ENCODE measurements at places on chromosomes 12 and 14.

- DNase-seq = no peak
Observed at GRCh38 chr14:50828721-50829488, 2.1 kb downstream of the NIN start.

- DNase-seq = no peak
Observed at GRCh38 chr12:119012179-119012578, 30.8 kb downstream of the SRRM4 start.

DNA sequence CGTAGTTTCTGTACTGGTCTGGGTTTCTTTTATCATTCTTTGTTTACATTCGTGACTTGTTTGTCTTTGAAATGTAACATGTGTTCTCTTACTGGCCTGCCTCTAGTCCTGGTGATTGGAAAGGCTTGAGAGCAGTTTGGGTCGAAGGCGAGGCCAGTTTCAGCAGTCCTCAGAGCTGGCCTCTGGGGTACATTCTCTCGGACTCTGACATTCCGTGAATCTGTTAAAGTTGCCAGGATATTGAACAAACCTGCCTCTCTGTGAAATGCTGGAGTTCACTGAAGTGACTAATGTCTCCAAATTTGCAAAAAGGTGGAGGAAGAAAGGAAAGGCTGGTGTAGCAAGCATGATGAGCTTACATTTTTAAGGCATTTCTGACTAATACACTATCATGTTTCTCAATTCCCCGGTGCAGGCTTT, 1.5 kb downstream of the PLEKHA5 start:
- no peak for DNase-seq

DNA sequence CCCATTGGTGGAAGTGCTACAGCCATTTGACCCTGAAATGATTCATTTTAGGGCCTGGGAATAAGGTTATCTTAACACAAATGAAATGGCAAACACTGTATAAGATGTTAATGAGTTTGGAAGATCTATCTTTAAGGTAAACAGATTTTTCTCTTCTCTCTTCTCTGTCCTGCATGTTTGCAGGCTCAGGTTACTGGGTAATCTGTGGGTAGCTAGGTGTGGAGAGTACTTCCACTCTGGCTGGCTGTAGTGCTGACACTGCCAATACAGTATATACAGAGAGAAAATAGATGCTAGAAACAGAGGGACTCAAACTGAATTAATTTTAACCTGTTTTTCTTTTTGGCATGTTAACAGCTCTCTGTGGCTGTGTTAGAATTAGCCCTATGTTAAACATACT, 84.6 kb downstream of the SLC38A6 start:
- DNase-seq = no peak

DNA sequence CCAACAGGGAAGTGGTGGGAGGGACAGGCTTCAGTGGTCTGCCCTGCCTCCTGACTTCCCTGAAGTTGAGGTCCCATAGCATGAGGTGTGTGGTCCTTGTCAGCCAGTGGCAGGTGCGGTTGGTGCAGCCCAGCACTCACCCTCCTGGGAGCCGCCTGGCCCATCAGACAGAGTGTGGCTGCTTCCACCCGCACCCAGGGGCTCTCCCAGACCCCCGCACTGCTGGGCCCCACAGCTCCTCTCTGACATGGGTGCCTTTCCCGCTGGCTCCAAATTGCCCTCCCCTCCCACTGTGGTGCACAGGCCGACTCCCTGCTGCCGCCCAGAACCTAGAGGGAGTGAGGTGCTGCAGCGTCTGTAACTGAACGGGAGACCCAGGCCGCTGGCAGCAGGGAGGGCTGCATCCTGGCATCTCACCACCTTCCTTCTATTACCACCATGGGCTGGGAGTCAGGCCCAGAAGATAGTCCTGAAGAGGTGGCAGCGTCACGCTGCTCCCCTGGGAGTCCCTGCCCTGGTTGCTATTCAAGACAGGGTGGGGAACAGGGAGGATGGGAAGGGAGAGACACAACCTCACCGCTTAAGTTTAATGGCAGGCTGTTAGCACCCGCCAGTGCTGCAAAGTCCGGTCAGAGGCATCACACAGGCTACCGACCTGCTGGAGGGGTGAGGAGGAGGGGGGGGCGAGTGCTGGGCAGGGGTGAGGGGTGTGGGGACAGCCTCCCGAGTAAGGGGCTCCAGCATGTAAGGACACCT, 180.6 kb upstream of the PRMT8 start:
- no peak for DNase-seq

- DNase-seq = no peak
Observed at GRCh38 chr14:68749487-68750475, 43.1 kb downstream of the ZFP36L1 start.

DNA sequence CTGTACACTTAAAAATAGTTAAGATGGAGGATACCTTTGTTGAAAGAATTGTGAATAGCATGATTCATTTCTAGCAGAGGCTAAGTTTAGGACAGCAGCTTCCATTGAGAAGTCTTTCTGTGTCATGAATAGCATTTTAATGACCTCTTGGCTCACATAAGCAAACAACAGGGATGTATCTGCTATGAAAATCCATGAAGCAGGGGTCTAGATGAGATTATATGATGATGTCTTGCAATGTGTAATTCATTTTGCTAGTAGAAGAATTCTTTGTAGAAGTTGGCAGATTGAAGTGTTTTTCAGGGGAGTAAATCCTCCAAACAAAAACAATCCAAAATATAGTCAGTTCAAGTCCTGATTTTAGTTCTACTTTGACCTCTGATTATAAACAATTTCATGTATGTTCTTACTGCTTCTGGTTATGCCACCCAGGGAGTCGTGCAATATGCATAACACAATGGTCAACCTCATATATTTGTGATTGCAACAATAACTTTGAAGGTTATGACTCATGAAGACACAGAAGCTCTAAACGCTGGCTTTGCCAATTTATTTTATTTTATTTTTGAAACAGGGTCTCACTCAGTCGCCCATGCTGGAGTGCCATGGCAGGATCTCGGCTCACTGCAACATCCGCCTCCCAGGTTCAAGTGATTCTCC, 6.9 kb upstream of the RD3L start:
- no peak for DNase-seq

GRCh38 chr12:42346403-42347002, 20.5 kb downstream of the PPHLN1 start:
- DNase-seq = no peak

DNA sequence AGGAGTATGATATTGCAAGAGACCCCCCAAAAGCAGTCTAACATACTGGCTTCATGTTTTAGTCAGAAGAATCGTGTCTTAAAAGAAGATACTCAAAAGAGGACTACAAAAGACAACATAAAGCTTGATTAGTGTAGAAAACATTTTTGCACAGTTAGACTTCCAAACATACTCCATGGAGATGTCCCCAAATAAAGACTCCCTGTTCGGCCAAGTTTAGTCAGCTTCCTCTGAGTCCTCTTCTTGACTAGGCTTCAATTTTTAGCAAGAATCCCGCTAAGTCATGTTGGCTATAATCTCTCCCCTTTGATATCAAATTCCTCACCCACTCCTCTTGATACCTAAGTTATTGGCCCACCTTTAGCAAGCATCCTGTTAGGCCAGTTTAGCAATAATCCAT, 298.0 kb downstream of the RMST start:
- DNase-seq = no peak

DNA sequence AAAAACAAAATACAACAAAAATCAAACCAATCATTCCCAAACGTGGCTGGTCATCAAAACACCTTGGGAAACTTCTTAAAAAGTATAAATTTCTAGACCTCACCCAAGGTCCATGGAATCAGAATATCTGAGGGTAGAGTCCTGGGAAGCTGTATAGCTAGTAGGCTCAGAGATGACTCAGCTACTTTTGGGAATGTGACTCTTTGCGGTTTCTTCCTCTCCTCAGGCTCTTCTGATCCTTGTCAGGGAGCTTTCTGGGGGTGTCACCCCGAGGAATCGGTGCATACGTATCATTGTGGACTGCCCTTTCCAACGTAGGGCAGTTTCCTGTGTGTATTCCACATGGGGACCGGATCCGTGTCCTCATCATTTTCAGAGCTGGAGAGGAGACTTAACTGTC, 14.8 kb downstream of the JDP2 start:
- DNase-seq = no peak

DNA sequence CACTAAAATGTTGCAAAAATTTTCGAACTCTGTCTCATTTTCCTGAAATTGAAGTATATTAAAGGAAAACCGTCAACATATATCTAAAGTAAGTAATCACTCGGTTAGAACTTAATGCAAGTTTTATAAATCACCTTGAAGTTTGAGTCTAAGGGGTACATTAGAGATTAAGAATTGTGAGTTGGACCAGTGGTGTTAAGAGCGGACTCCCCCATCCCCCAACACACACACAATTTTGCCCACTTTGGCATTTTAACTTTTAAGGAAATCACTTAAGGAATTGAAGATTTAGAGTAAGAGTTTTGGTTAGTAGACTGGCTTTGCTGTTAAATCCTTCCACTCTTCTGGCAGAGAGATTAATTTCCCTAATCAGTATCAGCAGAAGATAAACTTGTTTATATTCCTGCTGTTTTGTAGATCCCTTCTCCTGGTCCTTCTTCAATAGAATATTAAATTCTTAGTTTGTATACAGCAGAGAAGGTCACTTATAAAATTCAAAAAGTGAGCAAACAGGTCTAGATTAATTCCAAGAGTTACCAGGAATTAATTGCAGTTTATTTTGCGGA, 1.5 kb downstream of the HIF1A start:
- DNase-seq = no peak

- DNase-seq = no peak
Observed at GRCh38 chr12:9736936-9737705, 4.2 kb upstream of the CLECL1 start.

GRCh38 chr12:112167718-112168525, 42.6 kb downstream of the TRAFD1 start:
- no peak for DNase-seq

DNA sequence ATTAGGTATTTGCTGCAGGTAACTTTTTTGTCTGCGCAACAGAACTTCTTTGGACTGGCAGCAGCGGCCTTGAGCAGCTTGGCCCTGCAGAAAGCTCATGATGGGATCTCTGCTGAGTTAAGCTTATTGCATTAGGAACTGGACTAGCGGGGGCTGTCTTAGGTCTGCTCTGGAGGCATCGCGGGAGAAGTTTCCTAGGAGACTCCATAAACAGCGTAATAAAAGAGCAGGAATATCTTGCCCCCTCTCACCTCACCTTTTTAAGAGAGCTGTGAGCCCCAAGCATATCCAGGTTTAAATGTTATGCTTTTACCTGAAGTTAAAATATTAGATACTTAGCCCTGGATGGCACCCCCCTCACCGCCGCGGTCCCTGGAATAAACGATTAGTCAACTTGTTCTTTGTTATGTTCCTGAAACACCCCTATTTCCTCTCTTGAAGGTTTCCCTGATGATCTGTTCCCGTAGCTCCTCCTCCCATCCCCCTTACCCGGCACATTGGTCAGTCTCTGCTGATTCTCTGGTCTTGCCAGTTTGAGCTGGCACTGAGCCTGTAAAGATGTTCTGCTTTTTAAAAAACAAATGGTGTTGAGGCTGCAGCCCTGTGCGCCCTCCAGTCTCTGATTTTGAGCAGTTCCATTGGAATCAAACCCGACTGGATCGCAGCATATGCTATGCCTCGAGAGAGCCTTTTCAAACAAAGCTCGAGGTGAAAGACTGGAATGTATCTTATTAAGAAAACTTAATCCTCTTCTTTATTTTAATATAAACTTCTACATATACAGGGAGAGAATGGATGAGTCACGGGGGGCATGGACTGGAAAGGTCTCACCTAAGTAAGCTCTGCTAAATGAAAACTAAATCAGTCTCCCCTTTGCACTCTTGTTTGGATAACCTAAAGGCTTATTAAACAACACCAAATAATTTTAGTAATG, 1.9 kb downstream of the MLXIP start:
- DNase-seq = peak; percentile 47

DNA sequence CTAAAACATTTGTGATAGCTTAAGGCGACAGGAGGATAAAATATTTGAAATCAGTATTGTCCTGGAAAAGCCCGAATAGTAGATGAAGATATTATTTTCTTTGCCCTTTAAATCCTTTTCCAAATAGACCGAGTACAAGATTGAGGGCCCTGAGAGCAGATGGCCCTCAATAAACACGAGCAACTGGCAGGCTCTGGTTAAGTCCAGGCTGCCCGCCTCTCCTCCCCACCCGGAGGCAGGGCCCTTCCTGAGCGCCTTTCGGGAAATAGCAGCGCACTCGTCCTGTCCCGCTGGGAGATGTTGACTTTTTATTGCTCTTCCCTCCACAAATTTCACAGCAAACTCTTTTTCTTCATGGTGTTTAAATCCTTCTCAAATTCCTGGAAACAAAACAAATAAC, 50.8 kb upstream of the MAX start:
- DNase-seq = no peak

DNA sequence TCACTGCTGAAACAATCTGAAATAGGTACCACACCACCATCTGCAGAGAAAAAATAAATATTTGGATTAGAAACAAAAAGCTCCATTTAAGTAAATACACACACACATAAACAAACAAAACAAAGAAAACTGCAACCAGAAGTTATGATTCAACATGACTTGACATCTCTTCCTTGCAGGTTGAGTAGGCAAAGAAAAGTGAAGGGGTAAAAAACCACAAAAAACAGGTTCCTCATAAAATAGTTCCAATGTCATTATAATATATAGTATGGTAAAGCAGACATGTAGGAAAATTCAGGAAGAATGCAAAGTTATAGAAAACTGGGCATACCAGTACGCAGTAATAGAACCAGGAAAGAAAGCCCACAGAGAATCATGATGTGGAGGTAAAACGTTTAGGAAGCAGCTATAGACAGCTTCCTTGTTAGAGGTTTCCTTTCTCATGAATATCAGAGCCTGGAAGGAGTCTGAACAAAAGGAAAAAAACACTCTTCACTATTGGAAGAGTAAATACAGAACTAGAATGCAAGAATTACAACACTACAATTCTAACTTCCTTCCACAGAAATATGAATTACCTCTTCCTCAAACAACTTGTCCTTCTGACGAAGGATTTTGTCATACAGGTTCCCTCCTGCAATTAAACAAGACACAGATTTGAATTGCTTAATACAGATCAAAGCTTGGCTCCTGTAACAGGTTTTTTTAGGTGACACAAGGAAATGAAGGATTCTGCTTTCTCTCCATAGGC, 6.1 kb downstream of the NEK9 start:
- DNase-seq = no peak

GRCh38 chr12:110689281-110690126, 589 bp upstream of the HVCN1 start:
- DNase-seq = peak; percentile 72

DNA sequence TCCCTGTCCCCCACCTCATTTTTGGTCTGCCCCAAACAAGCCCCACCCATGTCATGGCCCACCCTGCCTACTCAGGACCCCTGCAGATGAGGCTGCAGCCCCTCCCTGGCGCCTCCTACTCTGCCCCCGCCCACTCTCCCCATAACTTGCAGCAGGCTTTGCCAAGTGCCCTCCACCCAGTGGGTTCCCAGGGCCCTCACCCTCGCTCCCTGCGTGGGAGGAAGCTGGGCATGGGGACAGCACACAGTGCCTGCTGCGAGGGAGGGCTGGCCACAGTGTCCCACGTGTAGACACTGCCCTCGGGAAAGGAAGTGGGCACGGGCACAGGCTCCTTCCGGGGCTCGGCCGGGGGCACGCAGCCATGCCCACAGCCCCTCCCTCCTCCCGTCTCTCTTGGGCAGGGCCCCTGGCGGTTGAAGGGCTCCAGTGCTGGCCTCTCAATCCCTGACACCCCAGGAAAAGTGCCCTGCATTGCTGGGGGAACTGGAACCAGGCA, 9.4 kb downstream of the AKT1 start:
- DNase-seq = no peak

- no peak for DNase-seq
Observed at GRCh38 chr12:127205781-127206555, 1061.0 kb upstream of the TMEM132C start.
